ENCODE measurements at places on chromosomes 7 and 10.

- no peak for DNase-seq
Measured at GRCh38 chr7:102241431-102241830, 45.2 kb upstream of the SH2B2 start.

GRCh38 chr10:98367604-98368451 is 47.2 kb downstream of the PYROXD2 start:
- DNase-seq: no peak

DNA sequence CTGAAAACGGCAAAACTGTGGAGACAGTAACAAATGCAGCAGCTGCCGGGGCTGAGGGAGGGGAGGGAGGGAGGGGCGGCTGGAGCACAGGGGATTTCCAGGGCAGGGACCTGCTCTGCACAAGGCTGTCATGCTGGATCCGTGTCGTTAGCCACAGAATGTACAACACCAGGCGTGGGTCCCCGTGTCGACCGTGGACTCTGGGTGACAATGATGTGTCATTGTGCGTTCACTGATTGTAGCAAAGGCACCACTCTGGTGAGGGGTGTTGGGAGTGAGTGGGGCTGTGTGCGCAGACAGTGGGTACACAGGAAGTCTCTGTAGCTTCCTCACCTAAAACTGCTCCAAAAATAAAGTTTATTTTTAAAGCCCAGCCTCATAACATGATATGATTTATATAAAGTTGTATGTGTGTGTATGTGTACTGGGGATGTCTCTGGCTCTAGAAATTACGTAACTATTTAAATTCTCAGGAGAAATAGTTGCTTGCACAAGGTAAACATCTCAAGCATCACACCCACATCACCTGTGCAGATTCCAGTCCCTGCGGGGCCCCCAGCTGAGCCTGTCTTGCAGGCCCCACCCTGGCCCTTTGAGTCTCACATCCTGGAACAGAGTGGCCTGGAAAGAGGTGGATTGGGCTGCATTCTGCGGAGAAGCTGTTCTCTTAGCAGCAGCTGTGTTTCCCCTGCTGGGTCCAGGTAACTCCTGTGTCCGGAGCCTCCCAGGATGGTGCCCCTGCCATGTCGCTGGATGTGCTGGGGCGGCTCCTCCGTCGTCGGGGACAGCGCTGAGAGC is 135.7 kb downstream of the DYNC2I1 start:
- no peak for DNase-seq

- no peak for DNase-seq
Measured at GRCh38 chr10:52609071-52609470, 163.5 kb downstream of the MBL2 start.

- no peak for DNase-seq
Measured at GRCh38 chr10:127849224-127849623, 43.5 kb downstream of the CLRN3 start.

GRCh38 chr10:110553905-110554304 is 13.6 kb upstream of the SMC3 start:
- no peak for DNase-seq

GRCh38 chr7:89605362-89605761 is 548.9 kb upstream of the STEAP1 start:
- no peak for DNase-seq

DNA sequence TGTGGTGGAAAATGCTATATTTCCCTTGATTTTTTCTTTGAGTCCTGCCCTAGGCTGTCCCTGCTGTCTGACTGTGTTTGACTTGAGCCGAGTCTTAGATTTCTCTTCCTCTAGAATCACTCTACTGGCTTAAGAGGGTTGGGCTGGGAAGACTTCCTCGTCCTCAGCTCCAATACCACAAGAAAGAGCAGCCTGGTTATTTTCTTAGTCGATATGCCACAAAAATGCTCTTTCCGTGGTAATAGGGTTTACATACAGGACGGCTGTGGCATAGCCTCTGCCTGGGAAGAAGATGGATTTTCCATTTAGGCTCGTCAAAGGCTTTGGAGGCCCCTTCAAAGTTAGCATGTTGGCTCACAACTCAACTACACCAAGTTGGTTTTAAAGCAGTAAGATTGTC is 212.0 kb upstream of the IGFBP3 start:
- no peak for DNase-seq

DNA sequence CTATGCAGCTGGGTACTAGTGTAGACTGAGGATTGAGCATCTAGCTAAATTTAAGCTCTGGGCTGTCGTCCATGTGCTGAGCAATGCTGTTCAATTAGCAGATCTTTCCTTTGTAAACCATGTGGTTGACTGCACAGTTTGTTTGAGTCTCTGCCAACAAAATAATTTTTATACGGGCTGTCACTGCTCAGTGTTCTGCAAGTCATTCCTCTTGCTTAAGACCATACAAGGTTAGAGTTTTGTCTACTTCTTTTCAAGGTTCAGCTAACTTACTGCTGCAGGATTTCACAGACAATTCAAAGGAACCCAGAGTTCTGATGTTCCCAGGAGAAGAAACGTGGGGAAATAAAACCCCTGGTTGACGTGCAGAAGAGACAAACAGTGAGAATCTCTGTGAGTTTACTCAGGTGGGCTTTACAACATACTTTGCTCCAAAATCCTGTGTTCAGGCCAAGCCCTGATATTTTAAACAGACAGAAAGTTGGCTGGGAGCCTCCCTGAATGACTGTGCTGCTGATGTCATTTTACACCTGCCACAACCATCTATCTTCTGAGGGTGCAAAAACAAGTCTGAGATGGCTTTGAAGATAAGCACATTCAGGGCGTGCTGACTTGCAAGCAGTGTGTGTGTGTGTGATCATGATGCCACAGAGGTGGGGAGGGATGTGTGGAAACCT is 177.1 kb upstream of the SVIL start:
- DNase-seq: no peak

DNA sequence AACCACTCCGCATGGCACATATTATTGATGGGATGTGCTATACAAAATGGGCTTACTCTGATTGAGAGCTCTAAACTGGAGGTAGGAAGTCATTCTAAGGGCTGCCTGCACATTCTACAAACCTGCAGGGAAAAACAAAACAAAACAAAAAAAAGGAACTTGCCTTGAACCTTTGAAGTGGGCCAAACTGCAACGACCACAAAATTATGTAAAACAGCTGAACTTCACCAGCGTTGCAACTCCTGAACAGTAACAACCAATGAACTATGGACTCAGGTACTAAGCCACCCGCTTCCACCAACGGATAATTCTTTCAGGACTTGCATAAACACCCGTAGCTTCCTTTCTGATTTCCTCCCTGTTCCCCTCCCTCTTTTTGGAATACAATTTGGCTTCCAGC is 80.4 kb downstream of the ZNF248 start:
- no peak for DNase-seq

DNA sequence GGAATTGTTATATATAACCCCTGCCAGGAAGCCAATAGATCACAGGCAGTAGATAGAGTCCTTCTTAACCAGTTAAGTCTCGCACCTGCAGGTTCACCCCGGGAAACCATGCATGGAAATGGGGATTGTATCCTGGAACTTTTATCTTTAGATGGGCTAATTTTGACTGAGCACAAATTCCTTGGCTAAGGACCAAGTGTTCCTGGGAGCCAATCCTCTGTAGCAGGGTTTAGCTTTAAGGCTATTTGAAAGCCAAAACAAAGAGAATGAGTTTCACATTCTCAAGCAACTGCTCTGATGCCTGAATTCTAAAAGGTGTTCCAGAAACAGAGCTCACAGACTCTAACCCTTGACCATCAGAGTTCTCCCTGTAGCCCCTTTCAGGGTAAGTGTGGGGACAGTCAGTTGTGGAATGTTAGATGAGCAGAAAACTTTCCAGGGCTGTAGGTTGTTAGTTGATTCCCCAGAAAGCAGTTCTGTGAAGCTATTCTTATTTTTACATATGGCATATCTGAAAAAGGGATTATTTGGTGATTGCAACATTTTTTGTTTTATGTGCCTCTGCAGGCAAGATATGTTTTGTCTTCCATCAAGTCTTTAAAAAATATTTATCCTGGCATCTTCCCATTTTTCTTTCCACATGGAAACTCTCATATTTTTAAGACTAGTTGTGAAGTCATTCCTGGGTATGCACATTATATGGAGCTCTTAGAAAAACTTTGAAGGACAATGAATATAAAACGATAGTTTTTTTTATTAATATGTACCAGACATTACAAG is 16.2 kb upstream of the NPVF start:
- DNase-seq: no peak

GRCh38 chr7:96415293-96415940 is 93.5 kb upstream of the SLC25A13 start:
- DNase-seq: no peak

DNA sequence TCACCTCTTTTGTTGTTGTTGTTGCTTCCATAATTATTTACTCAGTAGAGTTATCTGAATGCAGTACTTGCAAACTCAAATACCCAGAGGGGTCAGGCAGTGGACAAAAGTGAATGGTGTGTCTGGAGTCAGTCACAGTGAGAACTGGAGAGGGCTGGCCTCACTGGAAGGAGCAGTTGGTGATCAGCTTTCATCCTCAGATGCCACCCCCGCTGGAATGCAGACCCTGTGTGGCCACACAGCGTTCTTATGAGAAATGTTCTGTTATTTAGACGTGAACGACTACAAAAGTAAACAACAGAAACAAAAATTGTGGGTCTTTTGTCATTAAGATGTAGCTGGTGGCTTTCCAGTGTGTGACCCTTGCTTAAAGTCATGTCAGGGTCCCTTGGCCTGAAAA is 29.6 kb upstream of the VPS41 start:
- DNase-seq: no peak
